ENCODE measurements at places on chromosomes 4 and X.

DNA sequence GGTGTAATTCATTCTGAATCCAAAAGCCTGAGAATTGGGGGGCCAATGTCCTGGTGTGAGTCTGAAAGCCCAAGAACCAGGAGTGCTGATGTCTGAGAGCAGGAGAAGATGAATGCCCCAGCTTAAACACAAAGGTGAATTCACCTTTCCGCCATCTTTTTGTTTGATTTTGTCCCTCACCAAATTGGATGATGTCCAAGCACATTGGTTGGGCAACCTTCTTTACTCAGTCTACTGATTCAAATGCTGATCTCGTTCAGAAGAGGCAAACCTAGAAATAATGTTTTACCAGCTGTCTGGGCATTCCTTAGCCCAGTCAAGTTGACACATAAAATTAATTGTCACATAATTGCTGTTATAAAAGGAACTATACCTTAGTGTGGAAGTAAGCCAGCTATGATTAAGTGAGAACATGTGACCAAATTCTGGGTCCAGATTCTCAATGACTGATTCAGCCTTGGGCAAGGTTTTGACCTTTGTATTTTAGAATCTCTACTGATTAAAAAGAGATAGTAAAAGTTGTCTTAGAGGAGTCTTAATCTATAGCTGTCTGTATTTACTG, 34.5 kb upstream of the SLC4A4 start:
- no peak for DNase-seq

- DNase-seq = no peak
These were observed 210.8 kb upstream of the IRS4 start for GRCh38 chrX:108947205-108947604.

GRCh38 chr4:184347251-184348239, 126.8 kb downstream of the IRF2 start:
- DNase-seq = no peak

DNA sequence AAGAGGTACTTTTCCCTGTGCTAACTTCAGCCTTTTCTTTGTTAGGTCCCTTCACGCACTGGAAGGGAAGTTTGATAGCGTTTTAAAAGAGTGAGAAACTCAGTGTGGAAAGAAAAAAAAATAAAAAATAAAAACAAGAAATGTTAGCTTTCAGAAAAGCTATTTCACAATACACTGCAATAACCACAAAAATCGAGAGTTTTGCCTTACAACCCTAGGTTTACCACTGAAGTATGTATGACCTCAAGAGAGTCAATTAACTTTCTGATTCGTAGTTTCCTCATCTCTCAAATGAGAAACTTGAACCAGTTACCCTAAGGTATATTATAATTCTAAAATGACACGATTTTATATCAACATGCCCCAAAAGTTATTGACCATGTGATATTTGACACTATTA, 93.9 kb upstream of the JADE1 start:
- DNase-seq = no peak

GRCh38 chrX:68698942-68699341, 51.5 kb downstream of the STARD8 start:
- no peak for DNase-seq

DNA sequence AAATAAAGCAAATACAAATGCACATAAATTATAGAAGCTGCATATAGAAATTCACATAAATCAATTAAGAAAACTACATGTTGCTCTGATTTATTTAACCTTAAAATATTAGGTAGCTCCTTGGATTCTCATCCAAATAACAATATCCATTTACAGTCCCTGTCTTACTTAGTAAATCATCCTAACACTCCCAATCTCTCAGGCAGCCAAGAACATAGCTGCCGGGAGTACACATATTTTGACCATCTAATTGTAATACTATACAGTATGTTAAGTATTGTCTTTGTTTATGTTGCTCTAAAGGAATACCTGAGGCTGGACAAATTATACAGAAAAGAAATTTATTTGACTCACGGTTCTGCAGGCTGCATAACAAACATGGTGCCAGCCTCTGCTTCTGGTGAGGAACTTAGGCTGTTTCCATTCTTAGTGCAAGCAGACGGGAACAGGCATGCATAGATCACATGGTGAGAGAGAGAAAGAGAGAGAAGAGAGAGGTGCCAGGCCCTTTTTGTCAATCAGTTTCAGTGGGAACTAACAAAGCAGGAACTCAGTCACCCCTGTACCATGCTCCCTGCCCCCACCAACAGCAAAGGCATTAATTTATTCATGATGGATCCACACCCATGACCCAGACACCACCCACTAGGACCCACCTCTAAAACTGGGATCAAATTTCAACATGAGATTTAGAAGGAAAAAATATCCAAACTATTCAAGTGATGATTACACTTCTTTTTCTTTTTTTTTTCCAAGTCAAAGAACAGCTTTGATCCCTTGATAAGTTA, 614.8 kb upstream of the TECRL start:
- DNase-seq = no peak

DNA sequence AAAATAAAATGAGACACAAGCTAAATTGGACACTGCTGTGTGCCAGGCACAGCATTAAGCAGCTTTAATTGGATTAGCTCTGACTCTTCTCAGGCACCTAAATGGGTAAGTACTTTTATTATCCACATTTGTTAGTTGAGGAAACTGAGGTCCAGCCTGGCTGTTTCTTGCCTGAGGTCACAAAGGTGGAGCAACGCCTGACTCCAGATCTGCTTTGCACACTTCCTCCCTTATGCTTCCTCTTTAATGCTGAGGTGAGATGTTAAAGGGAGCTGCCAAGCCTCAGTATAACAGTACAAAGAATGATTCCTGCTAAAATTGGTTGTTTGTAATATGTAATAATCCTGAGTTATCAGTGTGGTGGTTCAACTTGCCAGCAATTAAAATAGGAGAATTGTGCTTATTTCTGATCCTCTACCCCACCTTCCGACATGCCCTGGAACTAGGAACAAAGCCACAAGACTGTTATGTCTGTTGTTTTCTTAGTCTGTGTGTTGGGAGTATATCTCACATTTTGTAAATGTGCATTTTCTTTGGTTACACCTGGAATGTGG, 74.4 kb downstream of the AFF1 start:
- no peak for DNase-seq

DNA sequence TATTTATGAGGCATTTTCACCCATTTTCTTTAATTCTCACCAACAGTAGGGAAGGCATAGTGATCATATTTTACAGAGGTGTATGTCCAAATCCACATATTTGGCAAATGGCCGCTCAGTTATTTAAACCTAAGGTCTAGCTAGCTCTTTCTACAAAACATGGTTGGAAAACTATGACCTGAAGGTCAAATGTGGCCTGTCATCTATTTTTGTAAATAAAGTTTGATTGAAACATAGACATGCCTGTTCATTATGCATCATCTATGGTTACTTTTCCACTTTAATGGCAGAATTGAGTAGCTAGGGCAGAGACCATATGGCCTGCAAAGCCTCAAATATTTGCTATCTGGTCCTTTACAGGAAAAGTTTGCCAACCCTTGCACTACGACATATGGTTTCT, 44.2 kb downstream of the GBA3 start:
- no peak for DNase-seq

DNA sequence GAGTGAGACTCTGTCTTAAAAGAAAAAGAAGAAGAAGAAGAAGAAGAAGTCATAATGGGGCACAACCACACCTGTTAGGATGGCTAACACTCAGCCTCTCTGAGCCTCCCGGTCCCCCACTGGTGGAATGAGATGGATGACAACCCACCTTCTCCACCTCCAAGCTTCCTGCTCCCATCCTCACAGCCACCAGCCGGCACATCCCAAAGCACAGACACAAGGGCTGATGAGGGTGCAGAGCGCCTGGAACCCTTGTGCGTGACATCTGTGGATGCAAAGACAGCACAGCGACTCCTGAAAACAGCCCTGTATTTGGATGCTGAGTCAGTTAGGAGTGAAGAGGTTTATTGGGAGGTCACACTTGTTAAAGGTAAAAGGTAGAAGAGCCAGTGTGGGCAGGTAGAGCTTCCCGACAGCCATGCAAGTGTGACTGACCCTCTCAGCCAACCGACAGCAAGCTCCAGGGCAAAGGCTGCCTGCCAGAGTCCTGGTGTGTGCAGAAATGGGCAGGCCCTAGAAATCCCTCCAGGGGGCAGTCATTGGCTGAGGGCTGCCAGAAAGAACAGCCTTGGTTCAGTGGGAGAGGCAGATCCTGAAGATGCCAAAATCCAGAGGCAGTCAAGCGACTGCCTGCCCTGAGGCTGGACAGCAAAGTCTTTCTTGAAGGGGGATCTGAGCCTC, 26.6 kb upstream of the MAN2B2 start:
- DNase-seq = no peak

DNA sequence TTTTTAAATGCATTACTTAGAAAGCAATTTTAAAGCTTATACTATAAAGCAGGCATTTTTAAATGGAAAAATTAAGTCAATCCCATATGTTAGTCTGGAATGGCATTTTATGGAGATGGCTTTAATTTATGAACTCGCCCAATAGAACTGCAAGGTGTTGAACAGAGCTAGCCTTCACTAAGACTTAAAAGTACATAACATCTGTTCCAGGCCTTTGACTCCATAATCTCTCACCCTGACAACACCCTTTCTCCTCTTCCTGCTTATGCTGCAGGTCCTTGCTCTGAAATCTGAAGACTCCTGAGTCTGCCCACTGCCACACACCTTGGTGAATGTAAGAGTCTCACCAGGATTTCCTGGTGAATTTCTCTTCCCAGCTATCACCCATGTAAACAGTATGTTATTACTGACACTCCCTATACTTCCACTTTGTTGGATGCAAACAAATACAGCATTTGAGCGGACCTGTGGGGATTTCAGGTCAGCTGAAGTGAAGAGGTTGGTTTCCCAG, 17.7 kb upstream of the SLC39A8 start:
- no peak for DNase-seq

DNA sequence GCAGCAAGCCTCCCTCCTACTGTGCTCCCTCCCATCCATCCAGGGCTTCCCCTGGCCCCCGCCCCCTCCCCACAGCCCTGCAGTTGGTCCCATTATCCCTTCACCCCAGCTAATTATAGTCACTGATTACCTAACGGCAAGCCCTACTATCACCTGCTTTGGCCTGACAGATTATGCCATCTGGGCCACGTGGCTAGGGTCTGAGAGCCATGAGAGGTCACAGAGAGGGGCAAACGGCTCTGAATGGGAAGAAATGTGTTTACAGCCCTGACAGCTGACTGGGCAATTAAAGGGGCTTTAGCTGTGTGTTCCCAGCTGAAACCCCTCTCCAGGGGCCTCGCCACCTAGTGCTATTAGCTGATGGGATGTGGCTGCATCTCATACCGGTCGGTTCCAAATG, 134.4 kb upstream of the CPEB2 start:
- DNase-seq = no peak

GRCh38 chrX:46860557-46860956, 23.7 kb downstream of the RP2 start:
- no peak for DNase-seq

All from GM19239 (cell line).